ENCODE measurements at places on chromosomes 3 and 15.

- no peak for DNase-seq
Measured at GRCh38 chr3:188453431-188454384, 299.8 kb downstream of the LPP start.

- DNase-seq: no peak
Measured at GRCh38 chr3:8835385-8835784, 66.0 kb upstream of the OXTR start.

DNA sequence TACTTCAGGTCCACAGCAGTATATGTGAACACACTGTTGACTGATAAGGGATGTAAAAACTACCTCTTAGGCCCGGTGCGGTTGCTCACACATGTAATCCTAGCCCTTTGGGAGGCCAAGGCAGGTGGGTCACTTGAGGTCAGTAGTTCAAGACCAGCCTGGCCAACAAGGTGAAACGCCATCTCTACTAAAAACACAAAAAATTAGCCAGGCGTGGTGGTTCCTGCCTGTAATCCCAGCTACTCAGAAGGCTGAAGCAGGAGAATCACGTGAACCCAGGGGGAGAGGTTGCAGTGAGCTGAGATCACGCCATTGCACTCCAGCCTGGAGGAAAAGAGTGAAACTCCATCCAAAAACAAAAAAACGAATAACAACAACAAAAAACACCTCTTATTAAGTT lies 194.6 kb upstream of the KCNMB2 start:
- no peak for DNase-seq

- DNase-seq: peak; percentile 75
Measured at GRCh38 chr3:187739561-187740332, 5.5 kb downstream of the BCL6 start.

DNA sequence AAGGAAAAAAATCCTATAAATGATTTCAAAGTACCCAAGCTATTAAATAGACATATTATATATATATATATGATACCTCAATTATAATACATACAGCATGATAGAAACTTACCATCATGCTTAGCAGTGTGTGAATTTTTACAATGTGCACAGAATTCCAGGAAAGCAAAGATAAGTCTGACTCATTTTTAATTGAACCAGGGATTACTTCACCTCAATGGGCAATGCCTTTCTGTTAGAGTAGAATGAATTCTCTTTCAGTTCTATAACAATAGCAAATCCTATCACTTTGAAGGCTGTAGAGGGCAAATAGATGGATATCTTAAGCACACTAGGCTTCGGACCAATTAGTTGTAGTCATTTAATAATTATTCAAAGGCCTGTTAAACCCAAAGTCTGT lies 54.8 kb upstream of the P3H2 start:
- DNase-seq: no peak

DNA sequence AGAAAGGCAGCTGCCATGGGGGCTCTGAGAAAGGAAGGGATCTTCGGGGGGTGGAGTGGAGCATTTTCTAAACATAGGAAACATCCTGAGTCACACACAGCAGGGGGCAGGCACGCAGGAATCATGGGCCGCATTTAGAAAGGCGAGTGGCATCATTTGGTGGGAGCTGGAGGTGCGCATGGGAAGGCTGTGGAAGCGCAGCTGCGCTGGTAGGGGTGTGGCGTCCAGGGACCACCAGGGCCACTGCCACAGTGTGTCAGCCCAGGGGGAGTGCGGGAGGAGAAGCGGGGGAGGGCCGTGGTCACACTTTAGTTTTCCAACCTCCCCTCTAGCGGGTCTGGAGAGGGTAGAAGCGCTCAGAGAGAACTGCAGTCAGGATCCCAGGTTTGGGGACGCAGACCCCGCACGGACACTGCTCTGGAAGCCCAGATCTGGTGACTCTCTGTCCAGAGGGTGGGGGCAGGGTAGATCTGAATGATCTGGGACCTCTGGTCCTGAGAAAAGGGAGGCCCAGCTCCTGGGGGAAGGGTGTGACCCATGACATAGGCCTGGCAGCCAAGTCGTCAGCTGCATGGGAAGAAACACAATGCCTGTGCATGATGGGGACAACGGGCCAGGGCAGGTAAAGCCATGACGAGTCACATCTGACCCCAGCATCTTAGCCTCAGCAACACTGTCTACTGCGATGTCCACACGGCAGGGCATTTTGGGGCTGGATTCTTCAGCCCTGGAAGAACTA lies 88.0 kb upstream of the IQSEC1 start:
- no peak for DNase-seq

DNA sequence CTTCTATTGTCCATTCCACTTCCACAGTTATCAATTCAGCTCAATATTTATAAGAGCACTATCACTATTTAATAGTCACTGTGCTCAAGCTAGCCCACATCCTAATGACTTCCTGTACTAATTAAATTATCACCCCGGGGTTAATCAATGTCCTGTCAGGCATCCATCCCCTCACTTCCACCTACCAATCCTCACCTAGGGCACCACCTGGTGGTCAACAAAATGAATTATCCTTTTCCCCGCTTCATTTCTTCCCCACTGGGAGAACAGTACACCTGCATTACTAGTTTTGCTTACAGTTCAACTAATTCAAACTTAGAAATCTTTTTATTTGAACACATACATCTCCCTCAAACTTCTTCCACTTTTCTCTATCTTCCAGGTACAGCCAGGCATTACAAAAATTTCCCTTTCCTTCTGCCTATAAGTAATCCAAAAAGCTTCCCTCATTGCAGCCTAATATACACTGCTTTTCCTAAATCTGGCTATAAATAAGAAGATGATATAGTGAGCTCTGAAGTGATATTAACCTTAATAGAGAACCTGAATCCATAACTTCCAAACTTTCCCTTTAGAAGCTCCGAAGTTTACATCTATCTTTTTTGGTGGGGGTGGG lies 68.5 kb downstream of the TMCC1 start:
- DNase-seq: peak; percentile 37

DNA sequence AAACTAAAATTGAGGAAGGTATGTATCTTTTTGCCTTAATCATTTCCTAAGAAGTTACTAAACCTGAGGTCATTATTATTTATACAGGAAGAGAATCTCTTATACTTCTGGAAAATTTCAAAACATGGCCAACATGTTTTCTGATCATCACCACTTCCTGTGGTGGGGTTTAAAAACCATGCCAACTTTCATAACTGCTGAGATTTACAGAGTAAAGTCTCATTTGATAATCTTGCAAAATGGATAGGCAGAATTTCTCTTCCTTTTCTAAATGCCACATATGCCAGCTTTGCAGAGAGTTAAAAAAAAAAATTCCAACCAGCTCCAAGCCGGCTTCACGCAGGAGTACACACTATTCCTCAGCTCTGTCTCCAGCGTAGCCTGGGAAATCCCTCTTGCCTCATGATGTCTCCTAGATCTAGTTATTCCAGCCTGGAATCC lies 124.3 kb upstream of the SPRED1 start:
- DNase-seq: no peak

- no peak for DNase-seq
Measured at GRCh38 chr3:129424185-129424841, 4.1 kb downstream of the EFCAB12 start.

DNA sequence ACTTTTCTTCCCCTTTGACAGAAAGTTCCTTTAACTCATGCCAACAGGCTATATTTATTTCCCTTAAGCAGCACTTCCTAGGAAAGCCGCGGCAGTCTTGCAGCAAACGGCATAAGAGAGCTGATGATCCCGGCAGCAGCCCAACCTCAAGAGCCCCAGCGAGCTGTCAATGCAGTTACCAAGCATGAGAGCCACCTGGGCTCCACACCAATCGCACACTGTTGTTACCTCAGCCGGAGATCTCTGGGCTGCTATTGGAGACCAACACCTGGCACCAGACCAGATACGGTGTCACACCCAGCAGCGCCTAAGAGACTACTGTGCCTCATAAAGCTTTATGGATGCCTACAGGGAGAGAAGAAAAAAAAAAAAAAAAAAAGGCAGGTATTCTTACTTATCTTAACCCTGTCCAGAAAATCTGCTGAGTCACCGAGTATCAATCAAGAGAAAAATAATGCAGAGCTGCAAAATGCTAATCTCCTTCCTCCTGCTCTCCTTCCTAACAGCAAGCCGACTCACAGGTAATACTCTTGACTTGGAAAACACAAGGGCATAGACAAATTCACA lies 11.7 kb downstream of the ABCC5 start:
- no peak for DNase-seq

GRCh38 chr3:116265976-116266584 lies 179.2 kb downstream of the LSAMP start:
- DNase-seq: no peak

- no peak for DNase-seq
Measured at GRCh38 chr3:14869917-14870782, 51.4 kb downstream of the FGD5 start.

DNA sequence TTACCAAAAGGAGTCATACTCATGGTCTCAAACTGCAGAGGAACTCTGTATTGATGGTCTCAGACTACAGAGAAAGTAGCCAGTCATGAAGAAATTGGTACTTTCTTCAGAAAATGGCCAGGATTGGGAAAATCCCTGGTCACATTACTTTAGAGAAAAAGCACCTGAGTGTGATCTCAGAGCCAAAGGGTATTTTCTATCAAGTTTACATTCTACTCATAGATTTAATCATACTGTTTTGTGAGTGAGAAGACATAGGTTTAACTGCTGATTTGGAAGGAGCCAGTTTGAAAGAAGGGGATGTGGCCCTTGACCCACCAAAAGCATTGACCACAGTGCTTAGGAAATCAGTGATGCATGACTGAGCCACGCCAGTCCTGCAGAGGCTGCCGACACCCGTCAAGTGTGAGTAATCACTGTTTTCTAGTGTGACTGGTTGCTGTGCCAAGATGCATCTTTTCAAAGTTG lies 203.6 kb downstream of the AKAP13 start:
- no peak for DNase-seq

- DNase-seq: no peak
Measured at GRCh38 chr15:95410757-95411156, 919.7 kb upstream of the NR2F2 start.

DNA sequence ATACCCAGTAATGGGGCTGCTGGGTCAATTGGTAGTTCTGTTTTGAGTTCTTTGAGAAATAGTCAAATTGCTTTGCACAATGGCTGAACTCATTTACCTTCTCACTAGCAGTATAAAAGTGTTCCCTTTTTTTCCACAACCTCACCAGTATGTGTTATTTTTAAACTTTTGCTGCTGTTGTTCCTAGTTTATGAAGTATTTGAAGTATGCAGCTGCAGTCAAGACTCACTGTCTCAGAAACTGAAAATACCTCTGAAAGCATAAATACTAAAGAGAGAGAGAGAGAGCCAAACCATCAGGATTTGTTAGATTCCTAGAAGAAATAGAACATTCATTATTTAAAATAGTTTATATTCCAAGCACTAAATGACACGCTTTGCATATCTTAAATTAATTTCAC lies 764.2 kb downstream of the NTRK3 start:
- no peak for DNase-seq

DNA sequence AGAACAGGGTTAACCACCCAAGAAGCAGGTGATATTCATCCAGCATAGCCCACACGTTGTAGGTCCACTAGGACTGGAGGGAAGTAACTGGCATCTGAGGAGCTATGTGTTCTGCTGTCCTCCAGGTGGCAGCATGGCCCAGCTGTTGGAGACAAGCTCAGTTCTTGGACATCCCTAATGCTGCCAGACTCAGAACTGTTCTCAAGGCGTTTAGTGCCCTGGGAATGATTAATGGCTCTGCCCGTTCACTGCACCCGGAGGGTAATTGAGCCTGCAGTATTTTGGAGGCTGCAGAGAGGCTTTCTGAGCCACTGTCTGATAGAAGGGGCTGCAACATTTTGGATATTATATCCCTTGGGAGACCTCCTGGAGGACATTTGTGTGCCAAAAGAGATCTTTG lies 521.3 kb upstream of the SEMA6D start:
- DNase-seq: no peak

DNA sequence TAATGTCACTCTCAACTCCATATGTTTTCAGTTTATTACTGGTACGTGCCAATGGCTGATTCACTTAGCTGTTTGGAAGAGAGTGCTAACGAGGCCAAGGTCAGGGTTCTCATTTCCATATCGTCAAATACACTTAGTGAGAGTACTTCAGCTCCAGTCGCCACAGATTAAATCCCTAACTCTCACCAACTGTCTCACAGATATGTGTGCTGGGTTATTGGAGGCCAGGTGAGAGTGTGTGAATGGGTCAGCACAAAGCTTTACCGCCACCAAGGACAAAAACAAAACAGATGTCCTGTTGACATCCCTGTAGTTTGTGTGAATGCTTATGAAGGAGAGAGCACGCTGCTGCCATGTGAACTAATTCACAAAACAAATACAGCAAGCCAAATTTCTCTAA lies 133.5 kb upstream of the TBL1XR1 start:
- DNase-seq: no peak

GRCh38 chr3:53730576-53730975 lies 115.6 kb downstream of the CHDH start:
- DNase-seq: no peak

DNA sequence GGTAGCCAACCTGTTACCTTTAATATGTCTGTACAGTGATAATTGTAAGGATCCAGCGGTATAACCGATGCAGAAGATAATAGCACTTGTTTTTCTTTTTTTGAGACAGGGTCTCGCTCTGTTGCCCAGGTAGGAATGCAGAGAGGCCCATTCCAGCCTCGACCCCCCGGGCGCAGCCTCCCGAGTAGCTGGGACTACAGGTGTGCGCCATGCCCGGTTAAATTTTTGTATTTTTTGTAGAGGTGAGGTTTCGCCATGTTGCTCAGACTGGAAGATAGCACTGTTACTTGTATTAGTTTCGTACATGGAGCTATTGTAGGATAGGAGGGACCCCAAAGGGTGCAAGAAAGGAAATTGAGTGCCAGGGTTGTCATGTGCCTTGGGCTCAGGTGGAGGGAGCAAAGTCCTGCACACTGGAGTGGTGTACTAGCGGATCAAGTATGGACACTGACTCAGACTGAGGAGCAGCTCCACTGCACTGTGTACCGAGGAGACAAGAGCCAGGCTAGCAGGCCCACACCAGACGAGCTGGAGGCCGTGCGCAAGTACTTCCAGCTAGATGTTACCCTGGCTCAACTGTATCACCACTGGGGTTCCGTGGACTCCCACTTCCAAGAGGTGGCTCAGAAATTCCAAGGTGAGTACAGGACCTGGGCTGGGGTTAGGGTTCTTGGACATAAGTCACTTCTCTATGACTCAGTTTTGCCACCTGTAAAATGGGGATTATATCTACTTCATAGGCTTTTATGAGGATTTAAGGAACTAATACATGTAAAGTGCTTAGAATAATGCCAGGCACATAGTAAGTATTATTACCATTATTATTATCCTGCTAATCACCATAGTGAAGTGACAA lies 1.0 kb downstream of the OGG1 start:
- no peak for DNase-seq

GRCh38 chr3:158790901-158791589 lies 10.8 kb upstream of the MFSD1 start:
- DNase-seq: peak; percentile 7

All from activated T-cell treated with anti-CD3 and anti-CD28 coated beads for 4 hours (primary cell).